GM20000 (cell line): ENCODE measurements at places on chromosomes 16 and 17.

- no peak for DNase-seq
Measured at GRCh38 chr16:28975158-28975599, 601 bp downstream of the SPNS1 start.

- DNase-seq, result no peak
Measured at GRCh38 chr17:1762901-1763898, 1.3 kb downstream of the SERPINF1 start.

GRCh38 chr16:64452446-64452845 is 669.4 kb downstream of the CDH11 start:
- no peak for DNase-seq

DNA sequence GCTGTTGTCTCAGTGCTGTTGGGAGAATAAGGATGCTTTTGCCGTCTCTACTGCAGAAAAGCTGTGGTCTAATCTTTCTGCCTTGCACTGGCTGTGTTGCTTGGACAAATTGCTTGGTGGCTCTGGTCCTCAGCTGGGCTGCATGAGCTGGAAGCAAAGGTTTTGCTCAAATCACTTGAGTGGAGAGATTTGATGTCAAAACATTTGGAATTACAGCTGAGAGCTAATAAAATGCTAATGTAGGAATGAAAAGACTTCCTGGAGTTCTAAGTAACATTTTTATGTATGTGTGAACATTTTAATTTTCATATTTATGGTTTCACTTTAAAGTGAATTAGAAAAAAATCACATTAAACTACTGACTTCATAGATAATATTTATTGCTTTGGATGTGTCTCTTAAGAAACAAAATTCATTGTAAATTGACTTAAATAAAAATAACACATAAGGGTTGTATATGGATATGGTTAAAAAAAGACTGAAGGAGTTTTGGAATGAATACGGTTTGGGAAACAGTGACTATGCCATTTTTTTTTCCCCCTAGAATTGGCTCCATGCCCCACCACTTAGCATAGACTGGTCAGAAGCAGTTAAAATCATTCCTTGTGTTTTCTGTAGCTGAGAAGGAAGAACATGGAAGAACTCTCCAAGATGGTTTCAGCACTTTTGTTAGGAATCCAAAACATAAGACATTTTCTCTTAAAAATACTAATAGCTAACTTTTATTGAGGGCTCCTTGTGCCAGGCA is 39.2 kb upstream of the FAM20A start:
- DNase-seq, result no peak

- DNase-seq, result no peak
Measured at GRCh38 chr16:48860341-48860740, 250.4 kb upstream of the N4BP1 start.

DNA sequence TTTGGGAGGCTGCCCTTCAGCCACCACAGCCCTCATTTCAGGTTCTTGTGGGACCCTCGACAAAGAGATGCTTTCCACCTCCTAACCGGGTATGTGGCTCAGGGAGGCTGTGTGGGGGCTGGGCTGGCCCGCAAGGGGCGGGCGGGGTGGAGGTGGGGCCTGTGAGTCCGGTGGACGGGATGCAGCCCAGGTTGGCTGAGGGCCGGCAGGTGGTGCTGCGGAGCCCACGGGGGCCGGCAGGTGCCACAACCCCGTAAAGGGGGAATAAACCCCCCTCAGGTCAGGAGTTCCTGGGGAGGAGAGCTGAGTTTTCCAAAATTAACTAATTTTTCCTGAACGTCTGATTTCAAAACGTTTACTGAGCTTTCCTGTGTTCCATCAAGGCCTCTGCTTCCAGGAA is 4.9 kb upstream of the CIAO3 start:
- peak; percentile 75 for DNase-seq

- DNase-seq, result no peak
Measured at GRCh38 chr17:38568274-38568673, 37.5 kb downstream of the SRCIN1 start.

DNA sequence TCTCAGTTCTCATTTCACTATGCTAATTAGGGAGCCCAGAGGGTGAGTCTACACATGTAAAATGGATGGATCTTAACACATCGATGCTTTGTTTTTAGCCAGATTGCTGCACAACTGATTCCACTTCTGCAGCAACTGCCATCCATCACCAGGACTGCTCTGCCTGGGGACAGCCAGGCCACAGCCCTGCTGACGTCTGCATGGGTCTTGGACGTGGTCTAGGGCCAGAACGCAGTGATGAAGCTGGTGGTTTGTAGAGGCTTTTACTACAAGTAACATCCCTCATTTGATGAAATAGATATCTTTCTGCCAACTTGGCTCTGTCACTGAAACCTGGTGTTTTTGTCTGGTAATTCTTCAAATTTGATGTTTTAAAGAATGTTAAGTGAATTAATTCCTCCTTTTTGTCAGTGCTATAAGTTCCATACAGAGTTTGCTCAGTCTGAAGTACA is 50.6 kb downstream of the MARCHF10 start:
- DNase-seq, result no peak

- DNase-seq, result no peak
Measured at GRCh38 chr17:4539025-4539424, 16.2 kb downstream of the MYBBP1A start.

DNA sequence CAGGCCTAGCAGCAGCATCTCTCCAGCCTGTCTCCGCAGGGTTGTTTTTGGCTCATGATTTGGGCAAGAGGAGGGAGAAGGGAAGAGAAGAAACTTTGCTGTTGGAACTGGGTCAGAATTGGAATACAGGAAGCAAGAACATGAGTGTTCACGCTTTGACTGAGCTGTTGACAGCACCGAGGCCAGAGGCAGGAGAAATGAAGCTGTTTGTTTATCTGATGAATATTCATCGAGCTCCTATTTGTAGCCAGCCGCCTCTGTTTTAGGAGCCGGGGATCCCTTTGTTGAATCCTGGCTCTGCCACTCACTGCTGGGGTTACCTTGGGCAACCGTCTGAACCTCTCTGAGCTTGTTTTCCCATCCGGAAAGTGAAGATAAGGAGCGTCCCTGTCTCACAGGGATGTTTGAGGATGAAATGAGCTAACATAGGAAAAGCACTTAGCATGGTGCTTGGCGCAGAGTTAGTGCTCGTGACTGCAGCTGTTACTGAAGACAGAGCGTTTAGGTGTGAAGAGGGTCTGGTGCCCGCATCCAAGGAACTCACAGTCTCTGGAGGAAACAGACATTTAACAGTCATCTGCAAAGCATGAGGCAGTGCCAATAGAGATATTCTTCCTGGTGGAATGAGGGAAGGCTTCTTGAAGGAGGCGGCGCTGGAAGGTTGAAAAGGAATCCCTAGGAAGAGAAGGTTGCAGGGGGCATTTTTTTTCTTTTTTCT is 29.2 kb downstream of the RAP1GAP2 start:
- DNase-seq, result no peak
